ENCODE measurements at places on chromosomes 6 and 20. TPM values are rescaled to one million over a fixed set of nuclear protein-coding genes. Genes with fewer than 3 reads are reported as not detected.

DNA sequence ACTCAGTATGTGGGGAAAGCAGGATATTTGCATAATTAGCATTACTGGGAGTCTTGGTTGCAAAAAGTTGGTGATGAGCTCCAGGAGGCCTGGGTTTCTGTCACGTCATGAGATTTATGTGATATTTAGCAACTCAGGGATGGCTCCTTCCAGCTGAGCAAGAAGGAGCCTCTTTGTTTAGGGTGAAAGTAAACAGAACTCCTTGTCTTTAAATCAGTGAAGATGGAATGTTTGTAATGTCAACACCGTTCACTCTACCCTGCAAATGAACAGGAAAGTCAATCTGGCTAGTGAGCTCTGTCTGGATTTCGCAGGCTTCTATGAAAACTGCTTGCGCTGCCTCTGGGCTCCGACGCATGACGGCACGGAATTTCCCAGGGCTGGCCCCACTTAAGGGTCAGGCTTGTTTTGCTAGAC, 86.9 kb downstream of the PXDC1 start:
- DNase-seq, result no peak

DNA sequence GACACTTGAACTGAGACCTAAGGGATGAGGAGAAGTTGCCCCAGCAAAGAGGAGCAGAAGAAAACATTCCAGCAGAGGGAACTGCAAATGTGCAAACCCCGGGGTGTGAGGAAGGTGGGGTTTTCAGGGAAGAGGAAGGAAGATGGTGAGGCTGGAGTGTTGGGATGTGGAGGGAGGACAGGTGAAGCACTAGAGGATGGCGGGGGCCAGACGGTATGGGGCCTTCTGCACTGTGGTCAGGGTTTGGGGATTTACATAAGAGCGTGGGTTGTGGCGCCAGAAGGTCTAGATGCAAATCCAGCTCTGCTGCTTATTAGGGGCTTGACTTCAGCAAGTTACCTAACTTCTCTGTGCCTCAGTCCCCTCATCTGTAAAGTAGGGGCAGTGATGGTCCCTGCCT, 16.0 kb downstream of the DLGAP4 start:
- DNase-seq, result no peak

DNA sequence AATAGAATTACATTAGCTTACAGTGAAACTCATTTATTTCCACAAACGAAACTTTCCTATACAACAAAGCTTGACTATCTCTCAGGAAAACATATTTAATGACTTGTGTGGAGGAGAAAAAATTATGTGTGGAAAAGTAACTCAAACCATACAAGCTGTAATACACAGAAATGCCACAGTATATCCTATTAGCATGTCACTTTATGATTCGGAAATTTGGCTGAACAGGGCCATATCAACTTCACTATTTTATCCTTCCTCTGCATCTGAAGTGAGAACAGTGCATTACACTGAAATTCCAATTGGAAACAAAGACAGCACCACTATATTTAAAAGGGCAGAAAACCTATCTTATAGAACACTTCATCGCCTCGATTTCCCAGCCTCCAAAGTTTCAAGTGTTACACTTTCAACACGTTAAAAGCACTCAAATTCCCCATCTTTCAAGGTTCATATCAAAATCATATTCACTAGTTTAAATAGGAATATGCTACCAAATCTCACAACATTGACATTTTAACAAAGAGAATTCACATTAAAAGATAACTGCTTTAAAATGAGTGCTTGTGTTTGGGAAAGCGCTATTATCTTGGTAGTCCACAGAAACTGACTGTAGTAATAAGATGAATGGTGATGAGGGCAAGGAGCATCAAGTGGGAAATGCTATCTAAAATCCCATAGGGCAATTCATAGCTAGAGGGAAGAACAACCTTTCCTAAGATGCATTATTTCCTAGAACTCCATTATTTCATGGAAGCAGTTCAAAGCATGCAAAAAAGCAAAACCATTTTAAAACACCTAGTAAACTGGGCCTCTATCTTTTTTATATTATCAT, 1.8 kb downstream of the REV3L start:
- no peak for DNase-seq

- no peak for DNase-seq
These were observed 53.0 kb downstream of the KCNQ5 start for GRCh38 chr6:72674842-72675241.

GRCh38 chr6:21836277-21836676, 242.7 kb downstream of the SOX4 start:
- no peak for DNase-seq

GRCh38 chr6:115740907-115741306, 319.8 kb downstream of the FRK start:
- no peak for DNase-seq

GRCh38 chr6:168163096-168163731, 84.2 kb upstream of the FRMD1 start:
- no peak for DNase-seq

GRCh38 chr20:18428490-18429173, 38.2 kb downstream of the DZANK1 start:
- DNase-seq, result no peak

Gene CD83
- total RNA-seq, result 21.8 TPM

Gene PHF1
- total RNA-seq, result 32.4 TPM

Gene KCNS1
- 0.45 TPM for total RNA-seq

Gene PHACTR3
- total RNA-seq, result not detected

Gene KIAA1755
- not detected for total RNA-seq

Gene SPATS1
- not detected for total RNA-seq

Gene OR2H2
- not detected for total RNA-seq

Gene ADGRG6
- total RNA-seq, result 0.12 TPM

Gene PRL
- total RNA-seq, result not detected

Gene MCCD1
- not detected for total RNA-seq

Gene LTB
- 164 TPM for total RNA-seq

Gene PTCRA
- not detected for total RNA-seq
